Stimulated activated CD4-positive, alpha-beta T cell treated with anti-CD3 and anti-CD28 coated beads, Interleukin-1b, Interleukin-23, amount 100 ng/mL, for 48 hours (primary cell): ENCODE measurements at places on chromosomes 13 and 19.

- no peak for DNase-seq
Observed at GRCh38 chr13:23377579-23377978, 55.9 kb downstream of the SACS start.

DNA sequence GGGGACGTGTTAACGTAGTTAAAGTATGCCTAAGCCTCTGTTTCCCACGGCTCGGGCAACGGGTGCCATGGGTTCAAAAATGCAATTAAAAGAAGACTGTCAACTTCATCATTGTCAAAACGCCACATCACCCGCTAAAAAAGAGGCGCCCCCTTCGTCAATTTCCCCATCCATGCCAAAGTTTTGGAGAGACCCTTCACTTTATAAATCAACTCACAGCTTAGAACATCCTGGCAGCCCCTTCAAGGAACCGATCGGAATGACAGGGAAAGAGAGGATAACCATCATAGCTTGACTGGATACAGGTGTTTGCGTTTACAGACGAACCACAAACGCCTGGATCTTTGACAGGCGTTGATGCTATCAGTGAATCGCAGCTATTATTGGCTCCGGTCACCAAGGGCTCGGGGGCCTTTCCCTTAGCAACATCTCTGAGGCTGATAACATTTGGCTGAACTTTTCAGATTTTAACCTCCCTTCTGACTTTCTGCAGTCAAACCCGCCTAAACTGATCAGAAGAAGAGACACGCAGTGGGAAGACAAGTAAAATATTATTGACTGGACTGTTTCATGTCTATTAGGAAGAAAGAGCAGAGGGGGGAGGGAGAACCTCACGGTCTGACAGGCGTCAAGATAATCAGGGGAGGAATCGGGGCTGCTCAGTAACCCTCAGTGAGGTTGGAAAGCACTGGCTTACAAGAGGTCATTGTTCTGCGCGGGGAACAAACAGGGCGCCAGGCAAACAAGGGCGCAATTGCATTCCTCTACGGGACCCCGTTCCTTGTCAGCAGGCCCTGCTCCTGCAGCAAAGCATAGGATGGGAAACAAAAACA is 322.5 kb upstream of the ZNF507 start:
- DNase-seq = no peak

- DNase-seq = peak; percentile 66
Observed at GRCh38 chr13:51797664-51798488, 6.1 kb downstream of the DHRS12 start.

GRCh38 chr13:99043831-99044231 is 66.0 kb upstream of the DOCK9 start:
- no peak for DNase-seq

DNA sequence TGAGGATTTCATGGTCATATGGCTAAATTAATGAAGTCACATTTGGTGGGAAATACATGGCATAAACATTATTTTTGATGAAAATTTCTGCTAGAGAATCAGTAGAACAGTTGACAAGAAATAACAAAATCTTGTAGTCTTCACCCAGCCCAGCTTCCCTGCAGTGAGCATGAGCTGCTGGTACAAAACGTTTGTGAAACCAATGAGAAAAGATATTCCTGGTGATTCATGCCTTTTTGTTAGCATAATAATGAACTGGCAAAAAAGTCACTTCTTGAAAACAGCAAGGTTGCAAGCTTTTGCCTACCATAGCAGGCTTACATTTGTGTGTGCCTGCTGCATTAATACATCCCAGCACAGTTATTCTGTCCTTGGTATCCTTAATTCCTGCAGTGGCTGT is 475.9 kb upstream of the HTR2A start:
- DNase-seq = no peak

- no peak for DNase-seq
Observed at GRCh38 chr13:77810430-77810829, 108.2 kb downstream of the EDNRB start.

DNA sequence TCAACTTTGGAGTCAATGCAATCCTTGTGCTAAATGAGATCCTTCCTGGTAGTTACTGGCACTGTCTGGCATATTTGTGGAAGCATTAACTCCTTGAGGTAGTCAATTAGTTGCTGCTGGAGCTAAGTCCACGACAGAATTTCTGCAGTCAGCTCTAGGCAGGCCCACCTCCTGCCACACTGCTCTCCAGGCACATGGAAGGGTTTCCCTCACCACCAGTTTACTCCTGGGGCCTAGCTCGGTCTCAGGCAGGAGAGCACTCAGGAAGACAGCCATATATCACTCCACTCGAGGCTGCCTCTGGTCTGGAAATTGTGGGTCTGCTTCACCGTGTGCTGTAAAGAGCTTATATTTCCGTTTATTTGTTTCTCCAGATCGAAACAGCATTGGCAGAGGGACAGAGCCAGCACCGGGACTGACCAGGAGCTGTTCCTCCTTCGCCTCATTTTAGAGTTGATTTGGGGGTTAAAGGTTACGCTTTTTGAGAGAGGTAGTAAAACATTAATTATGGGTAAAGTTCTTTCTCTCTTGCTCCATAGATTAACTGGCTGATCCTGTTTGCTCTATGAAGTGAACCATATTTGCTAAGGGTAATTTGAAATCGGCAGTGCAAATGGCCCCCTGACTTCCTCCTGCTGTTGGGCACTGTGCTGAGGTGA is 20.6 kb upstream of the GTF3A start:
- DNase-seq = no peak

GRCh38 chr19:34500656-34501120 is 19.1 kb downstream of the WTIP start:
- no peak for DNase-seq

DNA sequence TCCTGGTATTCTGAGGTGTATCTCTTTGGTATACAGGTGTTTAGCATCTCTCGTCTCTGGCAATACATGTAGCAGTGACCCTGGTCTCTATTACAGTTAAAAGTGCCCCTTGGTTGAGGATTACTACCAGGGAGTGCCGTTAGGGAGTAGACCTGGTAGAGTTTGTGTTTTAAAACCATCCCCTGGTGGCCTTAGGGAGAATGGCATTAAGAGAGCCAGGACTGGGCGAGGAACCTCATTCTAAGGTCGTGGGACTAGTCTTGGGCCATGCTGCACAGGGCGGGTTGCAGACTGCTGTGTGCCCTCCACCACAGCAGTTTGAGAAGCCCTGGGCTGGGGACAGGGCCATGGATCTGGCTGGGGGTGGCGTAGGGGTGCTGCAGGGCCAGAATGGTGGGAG is 35.0 kb downstream of the B3GLCT start:
- DNase-seq = no peak

DNA sequence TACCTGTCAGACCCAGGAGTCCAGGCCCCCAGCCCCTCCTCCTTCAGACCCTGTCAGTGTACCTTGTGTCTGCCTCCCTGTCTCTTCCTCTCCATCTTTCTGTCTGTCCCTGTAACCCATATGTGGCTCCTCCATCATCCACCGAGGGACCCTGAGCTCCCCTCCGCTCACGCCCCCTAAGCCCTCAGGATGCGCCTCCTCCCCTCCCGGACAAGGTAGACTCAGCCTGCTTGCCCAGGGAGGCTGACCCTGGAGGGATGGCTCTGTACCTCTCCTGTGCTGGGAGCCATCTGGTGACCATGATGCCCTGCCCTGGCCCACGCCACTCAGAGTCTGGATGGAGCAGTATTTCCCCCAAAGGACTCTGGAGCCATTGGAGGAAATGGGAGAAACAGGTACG is 1.0 kb upstream of the CAPN12 start:
- no peak for DNase-seq

DNA sequence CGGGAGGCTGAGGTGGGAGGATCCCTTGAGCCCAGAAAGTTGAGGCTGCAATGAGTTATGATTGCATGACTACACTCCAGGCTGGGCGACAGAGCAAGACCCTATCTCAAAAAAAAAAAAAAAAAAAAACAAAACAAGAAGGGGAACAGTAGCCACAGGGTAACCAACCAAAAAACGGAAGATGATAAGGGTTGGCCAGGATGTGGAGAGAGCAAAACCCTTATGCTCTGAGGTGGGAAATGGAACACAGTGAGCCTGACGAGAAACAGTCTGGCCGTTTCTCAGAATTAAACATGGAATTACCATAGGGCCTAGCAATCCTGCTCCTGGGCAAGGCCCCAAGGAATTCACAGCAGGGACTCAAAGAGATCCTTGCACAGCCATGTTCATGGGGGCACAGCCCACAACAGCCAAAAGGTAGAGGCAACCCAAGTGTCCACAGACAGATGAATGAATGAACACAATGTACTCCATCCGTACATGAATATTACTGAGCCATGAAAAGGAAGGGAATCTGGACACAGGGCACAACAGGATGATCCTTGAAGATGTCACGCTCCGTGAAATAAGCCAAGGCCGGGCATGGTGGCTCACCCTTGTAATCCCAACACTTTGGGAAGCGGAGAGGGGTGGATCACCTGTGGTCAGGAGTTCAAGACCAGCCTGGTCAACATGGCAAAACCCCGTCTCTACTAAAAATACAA is 11.3 kb downstream of the NMRK2 start:
- no peak for DNase-seq

DNA sequence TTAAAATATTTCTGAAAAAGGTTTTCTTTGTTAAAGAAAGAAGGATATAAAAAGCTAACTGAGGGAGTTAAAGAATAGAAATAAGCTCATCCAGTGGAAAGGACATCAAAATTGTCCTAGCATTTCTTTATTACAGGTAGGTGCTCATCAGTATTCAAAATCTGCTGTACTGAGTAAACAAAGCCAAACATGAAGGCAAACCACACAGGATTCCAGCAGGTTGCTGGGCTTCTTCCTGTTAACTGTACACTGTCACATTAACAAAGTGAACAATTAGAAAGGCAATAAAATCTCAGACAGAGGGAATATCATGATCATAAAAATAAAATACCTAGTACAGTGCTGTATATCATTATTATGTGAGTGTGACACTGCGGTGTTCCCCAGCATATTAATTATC is 1541.0 kb downstream of the SLITRK5 start:
- DNase-seq = no peak

GRCh38 chr19:10045371-10045770 is 32.1 kb downstream of the RDH8 start:
- DNase-seq = no peak

DNA sequence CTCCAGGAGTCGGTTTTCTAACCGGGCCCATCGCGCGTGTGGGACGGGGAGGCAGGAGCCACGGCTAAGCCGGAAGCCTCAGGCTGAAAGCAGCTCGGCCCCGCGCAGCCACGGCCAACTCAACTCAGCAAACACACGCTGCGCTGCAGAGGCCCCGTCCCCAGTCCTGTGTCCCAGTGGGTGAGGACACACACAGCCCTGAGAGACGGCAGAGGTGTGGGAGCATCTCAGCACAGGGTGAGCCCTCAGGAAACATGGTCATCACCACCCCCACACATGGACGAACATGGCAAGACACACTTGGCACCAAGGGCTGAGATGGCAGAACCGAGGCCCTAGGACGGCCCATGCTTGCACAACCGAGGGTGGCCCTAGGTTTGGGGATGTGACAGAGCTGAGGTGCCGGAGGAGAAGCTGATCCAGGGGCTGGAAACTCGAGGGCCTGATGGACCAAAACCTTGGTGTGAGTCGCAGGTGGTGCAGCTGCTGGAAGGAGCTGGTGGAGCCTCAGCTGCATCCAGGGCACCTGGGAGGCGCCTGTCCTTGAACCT is 29.0 kb upstream of the C13orf46 start:
- DNase-seq = no peak

DNA sequence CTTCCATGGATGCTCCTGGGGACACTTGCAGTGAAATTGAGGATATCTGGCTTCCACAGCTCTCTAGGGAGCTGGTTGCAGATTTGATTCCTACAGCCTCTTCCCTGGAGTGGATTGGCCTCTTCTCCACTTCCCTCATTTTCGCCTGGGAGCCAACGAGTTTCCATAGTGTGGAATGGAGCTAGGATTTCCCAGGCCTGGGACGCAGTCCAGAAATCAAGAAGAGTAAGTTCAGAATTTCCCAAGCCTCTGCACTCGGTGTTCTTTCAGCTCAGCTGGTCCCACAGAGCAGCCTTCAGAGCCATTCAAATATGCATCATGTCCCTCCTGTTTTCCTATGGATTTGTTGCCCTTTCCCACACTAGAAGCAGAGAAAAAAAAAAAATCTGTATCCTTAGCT is 68.2 kb downstream of the RAP2A start:
- DNase-seq = no peak

DNA sequence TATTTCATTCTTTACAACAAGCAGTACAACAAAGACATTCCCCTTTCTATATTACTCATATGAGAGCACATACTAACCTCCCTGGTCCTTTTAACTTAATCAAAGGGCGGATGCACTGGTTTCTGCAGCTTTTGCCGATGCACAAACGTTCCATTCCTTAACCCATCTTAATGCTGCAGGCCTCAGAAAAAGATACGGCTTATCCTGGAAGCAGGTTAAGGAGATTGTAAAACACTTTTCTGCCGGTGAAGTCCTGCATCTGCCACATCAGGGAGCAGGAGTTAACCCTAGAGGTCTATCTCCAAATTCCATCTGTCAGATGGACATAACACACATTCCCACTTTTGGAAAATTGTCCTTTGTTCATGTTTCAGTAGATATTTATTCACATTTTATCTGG is 11.5 kb upstream of the ZNF814 start:
- DNase-seq = no peak

DNA sequence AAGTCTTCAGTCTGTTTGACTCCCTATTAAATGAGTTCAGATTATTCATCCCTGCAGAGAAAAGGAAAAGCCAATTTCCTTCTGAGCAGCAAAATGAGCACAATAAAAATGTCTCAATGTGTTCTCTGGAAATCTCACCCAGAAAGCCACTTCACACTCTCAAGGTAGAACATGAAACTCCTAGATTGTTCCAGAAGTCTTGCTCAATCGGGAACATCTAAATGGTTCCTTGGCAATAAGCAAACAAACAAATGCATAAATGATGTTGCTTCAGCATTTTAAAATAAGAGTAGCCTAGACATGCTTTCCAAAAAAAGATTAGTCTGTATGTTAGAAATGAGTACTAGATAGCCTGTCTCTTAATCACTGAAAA is 59.7 kb upstream of the TNFRSF19 start:
- no peak for DNase-seq

- no peak for DNase-seq
Observed at GRCh38 chr19:38304352-38304865, 358 bp downstream of the C19orf33 start.

GRCh38 chr13:45872566-45872965 is 21.0 kb upstream of the SIAH3 start:
- no peak for DNase-seq

DNA sequence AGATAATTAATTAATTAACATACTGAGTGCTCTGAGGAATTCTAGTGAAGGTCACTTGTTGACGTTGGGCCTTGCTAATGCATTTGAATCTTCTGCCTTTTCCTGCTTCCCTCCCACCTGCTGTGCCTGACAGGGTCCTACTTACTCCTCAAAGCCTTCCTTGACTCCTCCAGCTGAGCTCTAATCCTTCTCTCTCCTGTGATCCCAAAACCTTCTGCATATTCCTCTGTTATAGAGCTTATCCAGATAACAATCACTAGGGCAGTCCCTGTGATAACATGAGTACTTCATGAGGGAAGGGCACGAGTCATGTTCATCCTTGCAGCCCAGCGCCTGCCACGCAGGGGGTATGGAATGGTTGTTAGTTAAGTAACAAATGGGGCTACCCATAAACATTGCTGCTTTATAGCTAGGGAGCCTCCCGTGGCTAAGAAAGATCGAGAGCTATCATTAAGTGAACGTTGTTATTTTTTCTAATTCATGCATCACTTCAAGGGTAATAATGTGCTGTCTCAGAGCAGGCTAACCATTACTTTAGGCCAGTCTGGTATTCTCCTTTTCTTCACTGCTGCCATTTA is 19.1 kb upstream of the SPATA13 start:
- no peak for DNase-seq
